ENCODE measurements at places on chromosomes 4 and X.

GRCh38 chrX:39936886-39937770, 160.6 kb downstream of the BCOR start:
- DNase-seq, result no peak

GRCh38 chr4:76614589-76614988, 179.6 kb downstream of the SHROOM3 start:
- DNase-seq, result no peak

- no peak for DNase-seq
These were observed 184.7 kb upstream of the HCCS start for GRCh38 chrX:10926404-10926803.

- DNase-seq, result no peak
These were observed 55.9 kb downstream of the MXRA5 start for GRCh38 chrX:3290561-3290960.

DNA sequence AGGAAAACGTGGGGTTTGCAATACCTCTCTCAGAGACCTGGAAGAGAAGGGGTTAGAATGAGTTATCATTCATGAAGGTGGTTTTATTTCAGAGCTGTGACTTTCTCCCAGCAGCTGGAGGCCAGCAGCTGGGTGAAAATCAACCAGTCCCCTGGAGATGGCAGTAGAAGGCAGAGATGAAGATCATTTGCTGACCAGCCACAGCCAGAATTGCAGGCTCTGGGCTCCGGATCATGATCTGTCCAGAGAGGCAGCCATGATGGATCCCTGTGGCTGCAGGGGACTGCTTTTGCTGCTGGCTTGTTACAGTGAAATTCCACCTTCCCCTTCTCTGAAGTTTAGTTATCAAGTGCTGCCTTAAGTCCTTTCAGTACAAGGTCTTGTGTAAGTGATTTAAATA, 46.9 kb upstream of the TAB3 start:
- DNase-seq, result no peak

DNA sequence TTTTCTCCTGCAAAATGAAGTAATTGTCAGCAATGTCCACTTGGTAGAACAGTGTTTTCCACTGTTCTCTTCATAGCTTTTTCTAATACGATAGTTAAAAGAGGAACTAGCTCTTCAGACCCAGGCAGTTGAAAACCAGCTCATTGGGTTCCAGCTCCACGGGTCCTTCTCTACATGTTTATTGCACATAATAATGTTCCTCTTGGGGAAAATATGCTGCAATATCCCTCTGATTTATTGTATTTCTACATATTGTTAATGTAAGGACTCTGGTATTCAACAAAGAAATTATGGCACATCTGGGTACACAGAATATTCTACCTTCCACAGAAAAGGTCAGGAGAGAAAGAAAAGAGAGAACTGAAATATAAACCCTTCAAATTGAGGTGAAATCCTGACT, 473.4 kb downstream of the TRIML1 start:
- DNase-seq, result no peak

DNA sequence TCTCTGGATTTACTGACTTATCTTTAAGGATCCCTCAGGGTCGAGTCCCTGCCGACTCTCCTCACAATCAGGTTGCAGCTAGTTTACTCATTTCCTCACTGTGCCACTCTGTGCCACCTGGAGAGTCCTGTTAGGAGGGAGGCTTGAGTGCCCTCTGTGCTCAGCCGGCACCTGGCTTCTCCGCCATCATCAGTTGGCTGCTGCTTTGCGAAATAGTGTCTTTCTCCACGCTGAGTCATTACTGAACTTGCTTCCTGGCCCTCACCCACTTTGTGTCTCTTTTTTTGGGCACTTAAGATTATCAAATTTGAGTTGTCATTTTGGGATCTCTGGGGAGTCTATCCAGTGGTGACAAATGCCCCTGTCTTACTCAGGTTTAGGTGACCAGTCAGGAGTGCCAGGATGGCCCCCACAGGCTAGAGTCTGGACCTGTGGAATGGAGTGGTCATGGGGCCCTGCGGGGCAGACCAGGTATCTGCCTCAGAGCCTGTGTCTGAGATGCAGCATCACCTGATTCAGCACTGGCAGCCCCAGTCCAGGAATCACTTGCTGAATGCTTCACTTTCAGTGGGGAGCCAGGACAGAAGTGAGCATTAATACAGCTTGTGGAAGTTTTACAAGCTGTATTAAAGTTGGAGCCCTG, 37.7 kb downstream of the JADE1 start:
- DNase-seq, result no peak

GRCh38 chr4:152075253-152075928, 314.6 kb upstream of the GATB start:
- DNase-seq, result no peak

DNA sequence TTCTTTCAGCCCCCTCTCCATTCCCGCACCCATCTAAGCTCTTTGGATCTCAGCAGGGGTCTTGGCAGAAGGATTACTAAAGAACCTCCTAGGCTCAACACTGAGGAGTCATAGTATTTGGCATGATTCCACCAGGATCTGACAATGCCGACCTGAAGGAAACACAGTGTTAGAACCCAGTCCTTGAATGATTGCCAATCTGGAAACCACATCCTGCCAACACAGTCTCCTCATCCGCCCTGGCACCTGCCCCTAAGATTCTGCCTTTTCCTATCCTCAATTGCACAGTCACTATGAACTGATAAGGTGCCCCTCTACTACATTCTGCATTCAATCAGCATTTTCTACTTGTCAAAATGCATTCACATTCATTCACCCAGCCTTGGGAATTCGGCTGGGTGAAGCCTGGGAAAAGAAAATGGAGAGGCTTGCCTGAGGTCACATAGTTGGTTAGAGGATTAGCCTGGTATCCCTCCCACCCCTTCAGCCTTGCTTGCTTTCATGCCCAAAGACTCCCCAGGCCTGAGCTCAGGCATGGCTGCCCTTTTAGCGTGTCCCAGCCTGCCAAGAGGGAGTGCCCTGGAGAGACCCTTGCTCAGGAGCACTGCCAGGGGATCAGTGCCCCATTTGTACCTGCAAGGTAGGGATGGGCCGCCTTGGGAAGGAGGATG, 2.2 kb upstream of the CLDN2 start:
- no peak for DNase-seq

DNA sequence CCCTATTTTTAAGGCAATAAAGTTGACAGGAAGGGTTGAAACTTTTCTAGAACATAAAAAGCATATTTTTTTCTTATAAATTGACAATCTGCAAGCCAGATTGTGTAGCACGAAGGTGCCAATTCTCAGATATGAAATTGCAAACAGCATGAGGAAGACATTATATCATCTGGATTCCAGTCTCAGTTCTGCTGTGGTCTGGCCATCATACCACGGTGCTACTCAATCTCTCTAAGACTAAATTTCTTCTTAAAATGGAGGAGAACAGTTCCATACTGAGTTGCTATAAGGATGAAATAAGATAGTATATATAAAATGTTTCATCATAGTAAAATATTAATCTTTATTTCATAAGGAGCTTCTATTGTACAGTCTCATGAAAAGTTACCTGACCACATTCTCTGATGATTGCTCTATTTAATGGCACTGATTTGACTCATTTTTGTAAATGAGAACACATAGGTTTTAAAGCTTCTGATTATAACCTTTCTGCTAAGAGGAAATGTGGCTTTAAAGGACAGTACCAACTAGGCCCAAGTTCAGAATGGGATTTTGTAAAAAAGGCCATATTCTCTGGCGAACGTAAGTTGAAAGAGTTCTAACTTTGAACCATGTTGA, 127.9 kb downstream of the SHROOM3 start:
- no peak for DNase-seq

All from activated CD4-positive, alpha-beta T cell treated with anti-CD3 and anti-CD28 coated beads for 24 hours (primary cell).